Activated naive CD4-positive, alpha-beta T cell (primary cell): ENCODE measurements at places on chromosomes 16 and 17.

DNA sequence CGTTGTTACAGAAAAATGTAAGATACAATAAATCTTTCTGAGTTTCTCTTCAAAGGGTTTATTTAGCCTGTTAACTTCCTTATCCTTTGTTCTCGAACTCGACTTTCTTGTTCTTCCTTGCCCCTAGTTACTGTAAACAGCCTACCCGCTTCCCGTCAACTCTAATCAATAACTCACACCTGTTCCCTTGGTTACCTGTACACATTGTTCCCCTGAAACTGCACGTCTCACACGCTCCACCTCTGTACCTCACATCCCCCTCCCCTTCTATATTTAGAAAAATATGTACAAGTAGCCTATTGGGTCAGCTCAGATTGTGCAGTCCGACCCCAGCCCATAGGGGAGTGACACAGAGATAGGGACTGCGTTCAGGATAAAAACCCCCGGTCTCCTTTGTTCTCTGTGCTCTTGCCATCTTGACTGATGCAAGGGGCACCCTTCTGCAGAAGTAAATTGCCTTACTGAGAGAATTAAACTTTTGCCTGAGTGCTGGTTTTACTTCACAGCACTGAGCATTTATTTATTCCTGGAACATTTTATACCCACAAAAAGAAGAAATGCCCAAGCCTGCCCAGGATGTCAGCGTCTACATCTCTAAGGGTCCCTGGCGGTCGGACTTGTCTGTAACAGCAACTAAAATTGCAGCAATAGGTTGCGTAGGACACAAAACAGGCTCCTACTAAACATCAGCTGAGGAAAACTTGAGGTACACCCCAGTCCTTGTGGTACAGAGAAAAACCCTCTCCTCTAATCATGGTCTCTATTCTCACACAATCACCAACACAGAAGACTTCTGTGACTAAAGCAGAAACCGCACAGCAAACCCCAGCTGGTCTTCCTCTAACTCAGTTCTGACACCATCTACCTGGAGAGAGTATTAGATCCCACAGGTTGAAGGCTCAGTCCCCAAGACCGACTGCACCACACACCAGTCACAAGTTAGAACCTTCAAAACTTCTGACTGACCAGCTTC is 11.3 kb downstream of the WDR45B start:
- no peak for DNase-seq

DNA sequence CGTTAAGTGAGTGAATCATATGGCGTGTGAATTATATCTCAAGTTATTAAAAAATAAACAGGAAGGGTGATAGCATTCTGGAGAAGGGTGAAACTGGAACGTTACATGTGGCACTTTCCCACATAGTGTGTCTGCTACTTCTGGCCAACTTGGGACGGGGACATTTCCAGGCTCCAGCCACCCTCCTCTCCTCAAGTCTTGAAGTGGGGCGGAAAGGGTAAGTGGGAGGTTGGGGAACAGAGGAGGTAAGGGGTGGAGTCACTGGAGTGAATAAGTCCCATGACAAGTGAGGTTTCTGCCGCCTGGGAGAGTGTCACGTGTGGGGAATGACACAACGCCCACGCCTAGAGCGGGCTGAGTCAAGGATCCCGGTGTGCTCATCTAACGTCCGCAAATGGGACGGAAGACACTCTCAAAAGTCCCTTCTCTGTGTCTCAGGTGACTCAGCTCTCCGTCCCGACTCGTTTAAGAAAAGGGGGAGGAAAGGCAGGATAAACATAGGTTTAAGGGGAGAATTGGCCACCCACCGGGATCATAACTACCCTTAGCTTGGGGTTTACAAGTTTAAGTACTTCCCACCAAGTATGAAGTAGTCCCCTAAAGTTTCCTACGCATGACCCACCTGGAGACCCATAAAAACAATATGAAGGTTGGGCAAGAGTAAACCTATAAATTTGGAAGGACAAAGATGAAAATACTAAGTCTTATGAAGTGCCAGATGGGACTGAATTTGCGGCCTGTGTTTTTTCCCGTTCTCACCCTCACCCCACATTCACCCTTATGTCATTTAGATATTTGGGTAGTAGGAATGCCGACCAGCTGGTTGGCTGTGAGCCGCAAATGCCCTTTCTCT is 1.2 kb upstream of the SPAG9 start:
- DNase-seq: no peak

GRCh38 chr17:79830303-79830702 is 8.9 kb downstream of the CBX4 start:
- DNase-seq: no peak

- no peak for DNase-seq
Measured at GRCh38 chr17:10360578-10360977, 12.2 kb downstream of the MYH13 start.

GRCh38 chr16:81707411-81708265 is 71.5 kb upstream of the PLCG2 start:
- no peak for DNase-seq

DNA sequence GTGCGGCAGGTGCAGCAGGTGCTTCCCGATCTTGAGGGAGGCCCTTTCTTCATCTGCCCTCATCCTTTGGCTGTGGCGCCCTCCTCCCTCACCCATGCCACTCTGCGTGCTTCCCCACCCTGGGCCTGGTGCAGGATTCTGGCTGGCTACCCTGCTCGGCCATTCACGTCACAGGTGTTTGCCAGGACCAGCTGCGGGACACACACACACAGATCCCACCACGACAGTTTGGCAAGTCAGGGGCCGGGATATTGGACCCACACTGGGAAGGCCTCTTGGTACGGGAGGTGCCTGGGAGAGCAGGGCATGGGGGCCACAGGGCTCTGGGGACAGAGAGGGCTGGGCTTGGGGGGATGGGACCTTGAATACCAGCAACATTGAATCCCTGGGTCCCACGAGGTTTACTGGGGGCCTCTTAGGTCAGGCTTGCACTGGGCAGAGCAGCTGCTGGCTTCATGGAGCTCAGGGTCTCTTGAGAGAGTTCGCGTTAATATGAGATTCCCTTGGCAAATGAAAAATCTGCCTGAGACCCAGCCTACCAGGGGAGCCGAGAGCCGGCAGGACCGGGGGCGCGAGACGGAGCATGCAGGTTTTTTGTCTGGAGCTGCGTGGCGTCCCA is 15.1 kb downstream of the ADCY7 start:
- DNase-seq: no peak

- no peak for DNase-seq
Measured at GRCh38 chr17:55743103-55743679, 7.7 kb upstream of the PCTP start.

- no peak for DNase-seq
Measured at GRCh38 chr17:65523411-65523810, 38.0 kb downstream of the AXIN2 start.

DNA sequence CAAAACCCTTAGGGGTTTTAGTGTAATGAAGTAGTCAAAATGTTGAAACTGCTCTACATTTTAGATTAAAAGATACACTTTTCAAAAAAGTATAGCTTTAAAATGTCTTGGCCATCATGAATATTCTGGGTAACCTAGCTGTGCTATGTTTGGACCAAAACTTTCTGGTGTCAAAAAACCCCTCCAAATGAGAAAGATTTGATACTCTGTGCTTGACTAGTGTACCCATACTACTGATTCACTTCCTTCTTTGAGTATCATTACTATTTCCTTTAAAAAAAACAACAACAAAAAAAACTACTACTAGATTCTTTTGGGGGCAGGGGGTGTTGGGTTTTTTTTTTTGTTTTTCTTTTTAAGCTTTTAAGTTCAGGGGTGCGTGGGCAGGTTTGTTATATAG is 37.3 kb downstream of the PTRH2 start:
- DNase-seq: no peak

GRCh38 chr17:6172642-6173330 is 102.6 kb downstream of the WSCD1 start:
- DNase-seq: no peak

DNA sequence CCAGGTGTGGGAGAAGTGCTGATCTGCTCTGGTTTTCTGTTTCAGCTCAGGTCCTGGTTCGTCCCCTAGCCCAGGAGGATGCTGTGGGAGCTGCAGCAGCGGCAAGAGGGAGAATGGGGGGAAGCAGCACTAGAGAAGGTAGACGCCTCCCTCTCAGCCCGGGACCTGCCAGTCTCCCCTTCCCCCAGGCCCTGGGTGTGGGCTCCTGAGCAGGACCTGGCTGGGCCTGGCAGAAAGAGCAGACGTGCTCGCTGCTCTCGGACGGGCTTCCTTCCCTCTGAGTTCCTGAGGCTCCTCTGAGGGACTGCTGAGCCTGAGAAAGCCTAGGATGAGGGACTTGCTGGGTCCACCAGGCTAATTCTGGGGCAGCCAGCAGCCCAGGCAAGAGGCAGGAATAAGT is 3.1 kb downstream of the PRCD start:
- no peak for DNase-seq

GRCh38 chr16:15726715-15727114 is 76.7 kb downstream of the NDE1 start:
- DNase-seq: no peak

DNA sequence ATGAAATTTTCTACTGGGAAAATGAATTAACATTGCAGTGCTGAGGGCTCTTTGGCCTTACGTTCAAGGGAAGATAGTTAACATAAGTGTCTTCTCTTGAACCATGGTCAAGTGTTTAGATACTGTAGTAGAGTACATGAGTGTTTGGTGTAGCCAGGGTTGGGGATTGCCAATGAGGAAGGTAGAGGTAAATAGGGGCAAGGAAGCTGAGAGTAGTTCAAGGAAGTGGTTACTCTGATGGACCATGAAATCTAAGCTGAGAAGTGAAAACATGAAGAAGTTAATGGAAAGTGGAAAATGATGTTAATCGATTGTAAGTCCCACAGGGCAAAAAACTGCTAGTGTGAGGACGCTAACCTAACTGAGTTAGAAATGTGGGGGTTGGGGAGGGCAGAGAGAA is 249.6 kb upstream of the AXIN2 start:
- DNase-seq: no peak

DNA sequence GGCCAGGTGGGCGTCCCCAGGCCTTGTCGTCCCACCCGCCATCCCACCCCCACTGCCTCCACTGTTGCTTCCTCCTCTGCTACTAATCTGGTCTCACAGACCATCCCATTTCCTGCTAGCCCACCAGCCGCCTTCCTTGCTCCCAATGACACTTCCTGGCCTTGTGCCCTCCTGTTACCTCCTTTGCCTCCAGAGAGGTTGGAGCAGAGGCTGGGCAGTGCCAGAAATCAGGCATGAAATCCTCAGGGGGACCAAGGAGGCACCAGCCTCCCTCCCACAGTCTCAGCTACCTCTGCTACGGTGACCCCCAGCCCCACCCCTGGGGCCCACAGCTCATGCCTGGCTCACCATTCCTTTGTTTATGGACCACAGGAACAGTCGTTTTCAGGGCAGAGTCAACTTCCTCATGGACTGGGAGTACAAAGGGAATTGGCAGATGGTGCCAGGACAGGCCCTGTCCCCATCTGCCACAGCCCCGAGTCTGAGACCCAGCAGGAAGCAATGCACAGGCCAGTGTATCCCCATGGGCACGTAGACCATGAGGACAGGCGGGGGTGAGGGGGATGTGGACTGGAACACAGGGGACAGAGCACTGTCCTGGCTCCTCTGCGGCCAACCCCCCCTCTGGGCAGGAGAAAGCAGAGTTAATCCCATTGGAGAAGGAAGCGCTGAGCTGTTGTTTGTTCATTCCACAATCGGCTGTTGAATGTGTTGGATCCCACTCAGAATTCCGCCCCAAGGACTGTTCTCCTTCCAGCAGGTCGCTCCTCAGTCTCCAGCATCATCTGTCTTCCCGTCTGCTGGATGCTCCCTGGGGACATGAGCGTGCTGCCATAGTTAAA is 2.2 kb upstream of the CDH5 start:
- DNase-seq: no peak

- no peak for DNase-seq
Measured at GRCh38 chr16:24972608-24973220, 42.5 kb downstream of the ARHGAP17 start.

GRCh38 chr16:10228779-10229178 is 46.6 kb upstream of the GRIN2A start:
- no peak for DNase-seq

GRCh38 chr16:81210807-81211206 is 27.7 kb upstream of the BCO1 start:
- DNase-seq: no peak

DNA sequence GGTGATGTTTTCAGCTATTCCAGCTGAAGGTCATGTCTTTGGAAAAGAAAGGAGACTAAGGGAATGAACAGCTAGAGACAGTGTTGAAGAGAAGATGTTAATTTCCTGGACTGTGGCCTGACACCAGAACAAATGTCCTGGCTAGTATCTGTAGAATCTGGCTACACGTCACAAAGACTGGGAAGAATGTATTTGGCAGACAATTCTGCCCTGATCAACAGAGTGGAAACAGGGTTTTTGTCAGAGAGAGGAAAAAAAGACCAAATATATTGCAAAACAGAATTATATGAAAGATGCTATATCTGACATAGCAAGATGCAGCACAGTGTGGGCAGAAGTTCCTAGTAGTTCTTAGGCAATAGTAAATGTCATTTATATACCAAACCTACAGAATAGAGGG is 17.0 kb upstream of the ANKFN1 start:
- DNase-seq: no peak

DNA sequence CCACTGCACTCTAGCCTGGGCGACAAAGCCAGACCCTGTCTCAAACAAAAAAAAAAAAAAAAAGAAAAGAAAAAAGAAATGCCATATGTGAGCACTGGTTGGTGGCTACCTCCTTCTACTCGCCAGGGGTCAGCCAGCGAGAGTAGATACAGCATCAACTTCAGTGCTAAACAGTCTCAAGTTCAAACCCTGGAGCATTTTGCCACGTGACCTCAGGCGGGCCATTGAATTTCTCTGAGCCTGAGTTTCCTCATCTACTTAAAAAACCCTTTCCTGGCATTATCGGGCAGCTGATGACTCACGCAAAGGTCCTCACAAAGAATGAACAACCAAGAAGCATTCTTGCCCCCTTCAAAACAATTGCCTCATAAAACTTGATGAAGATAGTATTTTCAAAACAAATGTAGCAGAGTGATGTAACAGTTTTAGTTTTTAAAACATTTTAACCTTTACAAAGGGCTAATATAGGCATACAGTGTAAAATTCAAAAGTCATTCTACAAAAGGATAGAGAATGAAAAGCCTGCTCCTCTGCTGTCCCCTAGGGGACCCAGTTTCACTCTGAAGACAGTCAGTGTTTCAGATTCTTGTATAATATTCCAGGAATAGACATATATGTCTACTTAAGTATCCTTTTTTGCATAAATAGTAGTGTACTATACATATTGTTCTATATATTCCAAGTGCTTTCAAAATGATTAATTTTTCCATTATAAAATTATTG is 28.4 kb downstream of the DNAH2 start:
- DNase-seq: no peak
